NB4 (cell line): ENCODE measurements at places on chromosomes 2 and 18.

DNA sequence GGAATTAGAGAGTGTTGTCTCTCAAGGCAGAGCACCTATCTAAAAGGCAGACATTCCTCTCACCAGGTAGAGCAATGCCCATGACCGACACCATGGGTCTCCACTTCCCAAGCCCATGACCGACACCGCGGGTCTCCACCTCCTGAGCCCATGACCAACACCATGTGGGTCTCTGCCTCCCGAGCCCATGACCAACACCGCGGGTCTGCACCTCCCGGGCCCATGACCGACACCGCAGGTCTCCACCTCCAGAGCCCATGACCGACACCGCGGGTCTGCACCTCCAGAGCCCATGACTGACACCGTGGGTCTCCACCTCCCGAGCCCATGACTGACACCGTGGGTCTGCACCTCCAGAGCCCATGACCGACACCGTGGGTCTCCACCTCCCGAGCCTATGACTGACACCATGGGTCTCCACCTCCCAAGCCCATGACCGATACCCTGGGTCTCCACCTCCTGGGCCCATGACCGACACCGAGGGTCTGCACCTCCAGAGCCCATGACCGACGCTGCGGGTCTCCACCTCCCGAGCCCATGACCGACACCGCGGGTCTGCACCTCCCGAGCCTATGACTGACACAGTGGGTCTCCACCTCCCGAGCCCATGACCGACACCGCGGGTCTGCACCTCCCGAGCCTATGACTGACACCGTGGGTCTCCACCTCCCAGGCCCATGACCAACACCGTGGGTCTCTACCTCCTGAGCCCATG lies 262.4 kb upstream of the SALL3 start:
- no peak for DNase-seq

GRCh38 chr2:144848423-144848822 lies 328.5 kb upstream of the ZEB2 start:
- DNase-seq = no peak

DNA sequence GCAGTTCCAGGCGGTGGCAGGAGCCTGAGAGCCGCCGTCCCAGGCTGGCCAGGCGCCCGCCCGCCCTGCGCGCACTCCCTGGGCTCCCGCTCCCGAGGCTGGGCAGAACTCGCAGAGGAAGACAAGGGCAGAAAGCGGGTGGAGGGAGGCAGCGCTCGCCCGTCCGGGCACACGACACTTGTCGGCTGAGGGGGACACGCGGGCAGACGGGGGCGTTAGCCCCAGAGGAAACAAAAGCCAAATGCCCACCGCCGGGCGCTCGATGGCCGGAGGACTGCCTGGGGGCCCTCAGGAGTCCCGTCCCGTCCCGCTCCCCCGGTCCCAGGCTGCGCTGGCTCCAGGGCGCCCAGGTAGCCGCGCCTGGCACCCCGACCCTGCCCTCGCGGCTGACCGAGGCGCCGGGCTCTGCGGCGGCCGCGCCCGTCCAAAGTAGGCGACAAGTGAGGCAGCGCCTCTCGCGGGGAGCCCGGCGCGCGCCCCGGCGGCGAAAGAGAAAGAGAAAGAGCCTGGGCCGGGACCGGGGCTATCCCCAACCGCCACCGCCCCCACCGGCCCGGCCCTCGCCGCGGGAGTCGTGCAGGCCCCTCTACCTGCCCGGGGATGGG lies 491 bp downstream of the L3MBTL4 start:
- DNase-seq = no peak

DNA sequence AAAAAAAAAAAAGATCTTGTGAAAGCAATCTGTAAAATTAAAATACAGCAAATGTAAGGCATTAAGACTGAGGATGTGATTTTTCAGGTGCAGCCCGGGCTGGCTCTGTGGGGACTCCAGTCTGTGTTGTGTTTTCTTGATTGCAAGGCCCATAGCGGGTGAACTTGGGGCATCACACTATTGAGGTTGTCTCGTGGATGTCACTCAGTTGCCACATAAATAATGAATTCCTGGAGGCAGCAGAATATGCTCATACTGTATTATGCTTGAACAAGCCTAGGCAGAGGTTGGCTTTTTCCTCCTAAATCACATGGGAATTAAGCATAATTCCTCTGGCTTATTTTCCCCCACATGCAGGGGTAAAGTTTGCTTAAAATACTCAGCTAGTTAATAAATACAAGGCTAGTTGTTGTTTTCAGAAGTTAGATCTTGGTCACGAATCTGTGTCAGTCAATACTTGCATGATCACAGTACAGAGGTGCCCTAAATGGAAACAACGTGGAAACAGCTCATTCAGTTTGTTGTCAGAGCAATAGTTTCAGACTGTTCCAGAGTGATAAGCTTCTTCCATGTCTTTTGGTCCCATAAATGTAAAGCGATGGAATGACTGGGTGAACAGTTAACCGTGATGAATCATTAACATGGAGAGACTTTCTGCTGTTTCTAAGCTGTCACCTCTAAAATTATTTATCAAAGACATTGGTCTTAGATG lies 16.4 kb downstream of the GEMIN6 start:
- no peak for DNase-seq
